Activated CD8-positive, alpha-beta T cell treated with anti-CD3 and anti-CD28 coated beads for 36 hours (primary cell): ENCODE measurements at places on chromosomes 3 and 15. TPM values are rescaled to one million over a fixed set of nuclear protein-coding genes. Genes with fewer than 3 reads are reported as not detected.

- H3K36me3 ChIP-seq: peaks cover 37% of the 10 kb centered on the region
- DNase-seq: no peak
- peak overlapping the region; percentile 43 for H3K27ac ChIP-seq
- H3K4me1 ChIP-seq: peaks cover 69% of the 10 kb centered on the region
- no peak overlapping the region for H3K4me3 ChIP-seq
- H3K27me3 ChIP-seq: no peaks in the 10 kb centered on the region
These were observed 175.4 kb downstream of the MBNL1 start for GRCh38 chr3:152444029-152444641.

DNA sequence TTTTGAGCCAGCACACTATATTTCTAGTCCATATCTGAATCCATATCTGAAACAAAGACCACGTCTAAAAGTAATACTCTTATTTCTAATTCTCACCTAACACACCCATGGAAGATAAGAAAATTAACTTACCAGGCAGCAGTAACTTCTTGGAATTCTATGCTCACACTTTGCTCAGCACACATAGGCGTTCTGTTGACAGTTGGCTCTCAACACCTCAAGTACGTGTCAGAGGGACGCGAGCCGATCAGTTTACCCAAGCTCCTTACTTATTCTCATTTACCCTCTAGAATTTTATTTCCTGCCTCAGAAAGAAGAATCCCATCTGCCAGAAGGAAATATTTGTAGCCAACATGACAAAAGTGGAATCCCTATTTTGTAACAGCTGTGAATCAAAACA, 911.9 kb downstream of the FHIT start:
- no peak overlapping the region for H3K4me3 ChIP-seq
- peaks cover 1% of the 10 kb centered on the region for H3K4me1 ChIP-seq
- H3K27ac ChIP-seq: no peak overlapping the region
- no peak for DNase-seq
- H3K27me3 ChIP-seq: no peaks in the 10 kb centered on the region
- no peaks in the 10 kb centered on the region for H3K36me3 ChIP-seq

DNA sequence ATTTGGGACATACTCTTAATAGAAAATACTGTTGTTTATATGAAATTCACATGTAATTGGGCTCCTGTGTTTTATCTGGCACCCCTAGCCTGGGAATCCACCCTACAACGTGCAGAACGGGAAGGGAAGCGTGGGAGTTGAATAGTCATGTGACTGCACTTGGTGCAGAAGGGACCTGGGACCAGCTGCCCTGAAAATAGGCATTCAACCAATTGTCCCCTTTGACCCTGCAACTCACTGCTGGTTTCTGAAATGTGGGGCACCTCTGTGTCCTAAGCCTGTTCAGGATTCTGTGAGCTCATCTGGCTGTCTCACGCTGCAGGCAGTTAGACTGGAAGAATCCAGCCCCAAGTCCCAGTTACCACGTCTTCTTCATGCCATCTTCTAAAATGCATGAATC, 79.7 kb downstream of the CACNA2D3 start:
- H3K27me3 ChIP-seq: no peaks in the 10 kb centered on the region
- no peak overlapping the region for H3K27ac ChIP-seq
- H3K4me3 ChIP-seq: no peak overlapping the region
- H3K36me3 ChIP-seq: no peaks in the 10 kb centered on the region
- no peaks in the 10 kb centered on the region for H3K4me1 ChIP-seq

GRCh38 chr15:85897895-85898717, 103.4 kb upstream of the KLHL25 start:
- no peaks in the 10 kb centered on the region for H3K36me3 ChIP-seq
- no peak for DNase-seq
- no peak overlapping the region for H3K4me3 ChIP-seq

DNA sequence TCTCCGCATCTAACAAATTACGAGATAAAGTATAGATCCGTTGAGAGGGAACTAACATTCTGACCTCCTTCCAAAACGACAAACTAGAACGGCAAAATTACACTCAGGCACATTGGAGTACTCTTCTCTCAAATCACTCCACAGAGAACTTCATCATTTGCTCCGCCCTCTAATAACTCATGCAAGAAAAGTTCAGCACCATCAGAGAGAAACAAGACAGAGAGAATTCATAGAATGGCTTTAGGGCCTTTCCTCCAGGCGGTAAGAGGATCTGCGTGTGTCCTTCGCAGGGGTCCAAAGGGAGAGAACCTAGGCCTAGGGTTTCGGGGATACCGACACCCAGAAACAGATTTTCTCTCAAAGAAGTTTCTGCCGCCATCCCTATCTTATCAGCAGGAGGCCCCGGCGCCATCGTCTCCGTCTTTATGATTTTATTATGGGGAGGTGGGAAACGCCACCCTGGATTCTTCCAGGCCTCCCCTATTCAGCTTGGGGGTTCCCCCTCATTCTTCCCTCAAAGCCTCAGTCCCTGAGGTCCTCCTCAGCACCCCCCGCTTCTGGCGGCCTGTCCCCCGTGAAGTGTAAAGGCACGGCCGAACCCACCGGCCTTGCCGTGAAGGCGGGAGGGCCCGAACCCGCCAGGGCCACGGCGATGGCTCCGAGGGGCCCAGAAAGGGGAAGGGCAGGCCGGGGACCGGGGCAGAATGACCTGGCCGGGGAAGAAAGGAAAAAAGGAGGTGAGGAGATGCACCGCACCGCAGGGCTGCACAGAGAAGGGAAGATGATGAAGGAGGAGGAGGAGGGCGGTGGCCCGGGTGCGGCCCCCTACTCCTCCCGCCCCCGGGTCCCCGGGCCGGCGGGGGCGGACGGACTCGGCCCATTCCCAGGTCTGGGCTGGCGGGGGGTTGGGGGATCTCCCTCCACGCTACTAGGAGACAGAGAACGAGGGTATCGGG, 768 bp downstream of the UBXN7 start:
- DNase-seq: peak; percentile 31
- H3K27ac ChIP-seq: peak overlapping the region; percentile 78
- no peaks in the 10 kb centered on the region for H3K27me3 ChIP-seq

DNA sequence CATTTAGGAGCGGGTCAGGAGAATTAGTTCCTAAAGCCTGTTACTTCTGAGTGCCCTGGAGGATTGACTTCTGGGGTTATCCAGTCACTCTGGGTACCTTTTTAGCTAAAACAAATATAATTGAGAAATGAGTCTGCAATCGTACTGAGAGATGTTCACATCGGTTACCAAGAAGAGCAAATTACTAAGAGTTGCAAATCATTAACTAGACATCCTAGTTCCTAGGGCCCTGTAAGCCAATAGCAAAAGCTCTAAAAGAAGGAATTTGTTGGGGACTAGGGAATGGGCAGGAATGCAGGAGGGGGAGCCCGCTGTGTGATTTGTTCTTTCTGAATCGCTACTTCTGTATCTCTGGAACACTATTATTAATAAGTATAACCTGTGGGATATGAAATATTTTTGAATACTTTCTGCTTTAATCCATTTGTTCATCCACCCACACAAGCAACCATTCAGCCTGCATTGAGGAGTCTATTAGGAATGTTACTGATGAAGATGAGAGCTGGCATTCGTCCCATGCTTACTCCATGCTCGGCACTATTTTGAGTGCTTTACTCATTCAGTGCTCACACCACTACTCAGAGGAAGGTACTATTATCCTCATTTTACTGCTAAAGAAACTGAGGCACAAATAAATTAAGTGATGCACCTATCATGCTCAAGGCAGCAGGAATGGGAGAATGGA, 31.5 kb upstream of the KY start:
- H3K27me3 ChIP-seq: no peaks in the 10 kb centered on the region
- no peaks in the 10 kb centered on the region for H3K4me1 ChIP-seq
- H3K4me3 ChIP-seq: no peak overlapping the region
- no peak for DNase-seq
- no peak overlapping the region for H3K27ac ChIP-seq

DNA sequence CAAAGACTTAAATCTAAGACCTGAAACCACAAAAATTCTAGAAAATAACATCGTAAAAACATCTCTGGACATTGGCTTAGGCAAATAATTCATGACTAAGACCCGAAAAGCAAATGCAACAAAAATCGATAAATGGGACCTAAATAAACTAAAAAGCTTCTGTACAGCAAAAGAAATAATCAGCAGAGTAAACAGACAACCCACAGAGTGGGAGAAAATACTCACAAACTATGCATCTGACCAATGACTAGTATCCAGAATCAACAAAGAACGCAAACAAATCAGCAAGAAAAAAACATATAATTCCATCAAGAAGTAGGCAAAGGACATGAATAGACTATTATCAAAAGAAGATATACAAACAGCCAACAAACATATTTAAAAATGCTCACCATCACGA, 749.4 kb downstream of the PLOD2 start:
- H3K27me3 ChIP-seq: no peaks in the 10 kb centered on the region
- no peak for DNase-seq
- no peak overlapping the region for H3K4me3 ChIP-seq
- H3K36me3 ChIP-seq: no peaks in the 10 kb centered on the region
- no peaks in the 10 kb centered on the region for H3K4me1 ChIP-seq

DNA sequence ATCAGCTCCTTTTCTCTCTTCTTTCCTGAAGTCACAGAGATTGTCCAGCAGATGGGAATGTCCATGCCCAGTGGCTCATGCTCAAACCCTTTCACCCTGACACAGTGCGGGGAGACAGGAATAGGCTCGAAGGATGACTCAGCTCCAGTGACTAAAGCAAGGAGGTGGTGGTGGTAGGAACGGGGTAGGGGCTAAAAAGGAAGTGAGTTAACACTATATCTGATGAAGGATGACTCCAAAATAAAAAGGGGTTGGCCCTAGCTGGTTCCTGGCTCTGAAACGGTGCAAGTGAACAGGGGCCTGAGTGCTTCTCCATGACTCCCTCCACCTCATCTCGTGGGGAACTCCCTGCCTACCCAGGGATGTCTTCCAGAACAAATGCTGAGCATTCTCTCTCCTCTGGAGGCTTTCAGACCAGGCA, 167.4 kb upstream of the LPP start:
- peaks cover 38% of the 10 kb centered on the region for H3K4me1 ChIP-seq
- H3K4me3 ChIP-seq: no peak overlapping the region
- no peaks in the 10 kb centered on the region for H3K36me3 ChIP-seq

- no peaks in the 10 kb centered on the region for H3K36me3 ChIP-seq
- H3K4me3 ChIP-seq: no peak overlapping the region
- H3K27me3 ChIP-seq: peaks cover 3% of the 10 kb centered on the region
These were observed 407.6 kb upstream of the PROK2 start for GRCh38 chr3:72192572-72192971.

DNA sequence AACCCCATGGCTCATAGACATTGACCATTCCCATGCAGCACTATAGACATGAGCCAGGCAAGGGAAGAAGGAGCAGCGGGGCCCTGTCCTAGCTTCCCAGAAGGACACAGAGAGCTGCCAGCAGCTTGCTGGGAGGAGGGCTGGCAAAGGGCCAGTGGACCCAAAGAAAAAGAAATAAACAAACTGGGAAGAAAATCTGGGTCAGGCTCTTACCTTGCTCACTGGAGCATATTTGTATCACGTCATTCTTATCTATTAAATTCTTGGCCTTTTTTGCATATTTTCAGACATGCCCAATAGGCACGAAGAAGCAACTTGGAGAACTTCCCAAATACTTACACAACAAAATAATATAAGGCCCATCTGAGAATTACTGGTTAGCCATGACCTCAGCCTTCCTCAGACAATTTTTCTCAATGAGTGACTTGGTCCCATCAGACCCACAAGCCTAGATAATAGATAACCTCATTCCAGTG, 28.4 kb downstream of the RASGRP1 start:
- H3K4me3 ChIP-seq: no peak overlapping the region
- no peak for DNase-seq
- H3K36me3 ChIP-seq: peaks cover 86% of the 10 kb centered on the region
- H3K27ac ChIP-seq: peak overlapping the region; percentile 97

DNA sequence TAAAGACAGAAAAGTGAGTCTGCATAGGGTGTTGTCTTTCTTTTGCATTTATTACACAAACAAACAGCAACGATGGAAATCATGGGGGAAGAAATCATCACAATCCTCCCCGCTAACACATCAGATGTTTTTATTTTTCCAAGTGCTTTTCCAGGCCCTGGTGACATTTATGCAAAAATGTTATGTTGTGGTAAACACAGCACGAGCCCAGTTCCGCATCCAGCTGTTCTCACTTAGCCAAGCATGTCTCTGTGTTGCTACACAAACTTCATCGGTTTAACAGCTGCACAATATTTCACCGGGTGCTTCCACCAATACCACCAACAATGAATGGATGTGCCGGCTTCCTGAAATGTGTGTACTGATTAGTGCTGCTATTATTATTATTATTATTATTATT, 53.7 kb upstream of the ABHD17C start:
- no peak overlapping the region for H3K4me3 ChIP-seq
- no peak overlapping the region for H3K27ac ChIP-seq
- no peaks in the 10 kb centered on the region for H3K36me3 ChIP-seq
- H3K27me3 ChIP-seq: peaks cover 8% of the 10 kb centered on the region
- no peak for DNase-seq

- DNase-seq: peak; percentile 12
- peaks cover 36% of the 10 kb centered on the region for H3K4me1 ChIP-seq
- H3K27me3 ChIP-seq: no peaks in the 10 kb centered on the region
These were observed 2.7 kb downstream of the PDCD7 start for GRCh38 chr15:65130941-65131340.

GRCh38 chr3:76132154-76132470, 346.8 kb upstream of the ZNF717 start:
- no peak overlapping the region for H3K27ac ChIP-seq
- H3K27me3 ChIP-seq: no peaks in the 10 kb centered on the region
- no peaks in the 10 kb centered on the region for H3K36me3 ChIP-seq
- no peaks in the 10 kb centered on the region for H3K4me1 ChIP-seq
- DNase-seq: no peak
- H3K4me3 ChIP-seq: no peak overlapping the region

- peaks cover 2% of the 10 kb centered on the region for H3K36me3 ChIP-seq
- H3K4me1 ChIP-seq: peaks cover 11% of the 10 kb centered on the region
- H3K4me3 ChIP-seq: no peak overlapping the region
- H3K27ac ChIP-seq: no peak overlapping the region
- peak; percentile 57 for DNase-seq
These were observed 143.3 kb downstream of the HCN4 start for GRCh38 chr15:73225358-73226015.

DNA sequence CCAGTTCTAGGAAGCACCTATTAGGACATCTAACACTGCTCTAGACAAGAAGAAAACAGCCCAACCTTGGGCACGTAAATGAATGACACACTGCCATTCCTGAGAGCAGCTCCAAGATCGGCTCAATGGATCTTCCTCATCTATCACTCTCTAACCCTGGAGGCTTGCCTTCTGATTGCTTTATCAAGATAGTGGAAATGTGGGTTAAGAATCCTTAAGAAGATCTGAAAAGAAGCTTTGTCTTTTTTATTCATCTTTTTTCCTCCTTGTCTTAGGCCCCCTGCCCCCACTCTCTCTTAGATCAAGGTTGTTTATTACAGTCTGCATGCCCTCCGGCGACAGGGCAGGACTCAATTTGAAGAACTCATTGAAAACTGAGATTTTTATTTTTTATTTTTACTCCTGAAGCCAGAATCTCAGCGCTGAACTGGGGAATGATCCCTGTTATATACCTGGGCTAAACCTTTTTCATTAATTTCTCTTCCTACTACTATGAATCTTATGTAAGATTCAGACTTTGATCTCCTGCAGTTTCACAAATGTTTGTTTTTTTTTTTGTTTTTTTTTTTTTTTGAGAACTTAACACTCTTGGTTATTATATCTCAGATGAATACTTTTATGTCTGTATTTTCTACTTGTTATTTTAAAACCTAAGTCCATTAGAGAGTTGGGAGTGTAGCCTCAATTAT, 219.5 kb downstream of the SV2B start:
- no peak overlapping the region for H3K27ac ChIP-seq
- no peak overlapping the region for H3K4me3 ChIP-seq
- peaks cover 23% of the 10 kb centered on the region for H3K4me1 ChIP-seq
- no peaks in the 10 kb centered on the region for H3K27me3 ChIP-seq
- DNase-seq: no peak

The METTL6 gene
- total RNA-seq: 19.2 TPM

The USP50 gene
- total RNA-seq: not detected

The SAMMSON gene
- total RNA-seq: not detected
